Stimulated activated CD8-positive, alpha-beta memory T cell treated with anti-CD3 and anti-CD28 coated beads, Interleukin-12 subunit alpha, Interleukin-12 subunit beta, amount 100 ng/mL, for 4 hours (primary cell): ENCODE measurements at places on chromosomes 12 and 14.

GRCh38 chr14:73468828-73469375, 10.6 kb upstream of the NUMB start:
- no peak for DNase-seq

DNA sequence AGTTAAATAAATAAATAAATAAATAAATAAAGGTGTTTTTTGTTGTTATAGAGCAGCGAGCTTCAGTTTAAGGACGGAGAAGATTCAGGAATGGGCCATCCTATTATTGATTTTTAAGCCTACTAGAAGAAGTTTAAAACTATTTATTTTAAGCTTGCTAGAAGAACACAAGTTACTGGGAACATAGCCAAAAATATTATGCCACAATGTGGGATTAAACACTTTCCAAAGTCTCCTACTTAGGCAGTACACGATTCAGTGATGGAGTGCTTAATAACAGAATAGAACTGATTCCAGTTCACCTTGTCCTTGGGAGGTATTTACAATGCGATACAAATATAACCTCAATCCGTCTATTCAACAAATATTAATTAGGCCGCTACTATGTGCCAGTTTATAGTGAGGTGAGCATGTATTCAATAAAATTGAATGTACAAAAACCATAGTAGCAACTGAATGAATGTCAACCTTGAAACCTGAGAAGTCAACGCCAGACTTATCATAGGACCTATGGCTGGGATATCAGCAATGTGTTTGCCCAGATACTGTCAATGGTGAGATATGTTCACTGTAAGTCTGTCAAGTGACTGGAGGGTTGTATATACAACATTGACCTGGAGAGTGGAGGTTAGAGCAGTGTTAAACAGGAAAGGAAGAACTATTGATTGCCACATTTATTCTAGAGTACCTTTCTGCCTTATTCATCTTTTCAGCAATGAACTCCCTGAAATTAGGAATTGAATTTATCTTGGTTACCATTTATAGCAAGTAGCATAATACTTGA, 486.4 kb downstream of the TMTC2 start:
- no peak for DNase-seq

DNA sequence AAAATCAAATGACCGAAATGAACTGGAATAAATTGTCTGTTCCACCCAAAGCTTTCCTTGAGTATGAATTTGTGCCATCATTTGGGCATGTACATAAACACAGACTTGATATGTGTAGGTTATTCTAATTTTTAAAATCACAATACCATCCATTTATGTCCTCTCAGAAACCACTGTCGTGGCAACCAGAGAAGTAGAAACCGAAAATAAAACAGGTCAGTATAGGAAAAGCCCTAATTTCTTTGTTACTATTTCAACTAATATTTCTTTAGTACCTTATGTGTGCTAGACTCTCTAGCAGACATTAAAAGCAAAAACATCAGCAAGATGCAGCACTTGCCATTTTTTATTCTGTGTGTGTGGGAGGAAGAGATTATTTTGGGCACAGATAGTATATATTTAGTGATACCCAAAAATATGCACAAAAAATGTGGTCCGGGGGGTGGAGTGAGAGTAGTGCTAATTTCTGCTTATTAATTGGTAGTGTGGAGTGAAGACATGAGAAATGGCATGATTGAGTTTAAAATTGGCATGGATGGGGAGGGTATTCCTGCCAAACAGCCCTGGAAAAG, 130.8 kb upstream of the CNTN1 start:
- no peak for DNase-seq

GRCh38 chr14:33949411-33949893, 1.4 kb downstream of the EGLN3 start:
- DNase-seq, result no peak

DNA sequence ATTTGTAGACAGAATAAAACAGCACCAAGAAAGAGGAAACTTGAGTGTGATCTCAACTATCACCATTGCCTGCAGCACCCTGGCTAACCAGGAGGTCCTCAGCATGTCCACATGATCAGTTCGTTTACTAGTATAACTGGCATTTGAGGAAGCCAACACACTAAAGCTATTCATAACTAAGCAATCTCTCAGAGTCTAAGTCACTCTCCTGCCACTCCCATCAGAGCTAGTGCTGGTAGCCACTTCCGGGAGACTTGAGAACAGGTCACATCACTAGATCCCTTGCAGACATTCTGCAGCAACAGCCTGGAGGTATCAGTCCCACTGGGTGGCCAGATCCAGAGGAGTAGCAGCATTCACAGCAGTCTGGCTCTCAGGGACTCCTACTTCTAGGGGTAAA, 352.9 kb upstream of the OR4E1 start:
- DNase-seq, result no peak

DNA sequence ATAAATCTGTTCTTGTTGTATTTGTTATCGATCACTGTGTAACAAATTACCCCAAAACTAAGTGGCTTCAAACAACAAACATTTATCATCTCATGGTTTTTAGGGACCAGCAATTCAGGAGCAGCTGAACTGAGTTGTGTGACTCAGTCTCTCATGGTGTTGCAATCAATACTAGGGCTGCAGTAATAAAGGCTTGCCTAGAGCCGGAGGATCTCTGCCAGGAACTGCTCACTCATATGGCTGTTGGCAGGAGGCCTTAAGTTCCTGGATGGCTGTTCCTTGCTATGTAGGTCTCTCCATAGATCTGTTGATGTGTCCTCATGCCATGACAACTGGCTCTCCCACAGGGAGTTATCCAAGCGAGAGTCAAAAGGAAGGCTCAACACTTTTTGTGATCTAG, 3.8 kb upstream of the PSMC6 start:
- no peak for DNase-seq
